ENCODE measurements at places on chromosomes 3 and 15. TPM values are rescaled to one million over a fixed set of nuclear protein-coding genes. Genes with fewer than 3 reads are reported as not detected.

The PLOD2 gene
- total RNA-seq, result 21.1 TPM

The P2RY12 gene
- 0.74 TPM for total RNA-seq

The CPLX3 gene
- total RNA-seq, result 1.2 TPM

The GXYLT2 gene
- 16.2 TPM for total RNA-seq

The C2CD4A gene
- not detected for total RNA-seq

The ZBTB47 gene
- 118 TPM for total RNA-seq

The VGLL3 gene
- total RNA-seq, result 4.0 TPM

The STRIT1 gene
- 11.7 TPM for total RNA-seq

The CADM2 gene
- total RNA-seq, result 4.3 TPM

The RAMAC gene
- 13.9 TPM for total RNA-seq

The EID1 gene
- total RNA-seq, result 227 TPM

GRCh38 chr3:132641837-132642538 is 17.6 kb downstream of the ACAD11 start:
- H3K4me1 ChIP-seq, result no peaks in the 10 kb centered on the region
- H3K4me3 ChIP-seq, result no peak overlapping the region
- no peak for DNase-seq

DNA sequence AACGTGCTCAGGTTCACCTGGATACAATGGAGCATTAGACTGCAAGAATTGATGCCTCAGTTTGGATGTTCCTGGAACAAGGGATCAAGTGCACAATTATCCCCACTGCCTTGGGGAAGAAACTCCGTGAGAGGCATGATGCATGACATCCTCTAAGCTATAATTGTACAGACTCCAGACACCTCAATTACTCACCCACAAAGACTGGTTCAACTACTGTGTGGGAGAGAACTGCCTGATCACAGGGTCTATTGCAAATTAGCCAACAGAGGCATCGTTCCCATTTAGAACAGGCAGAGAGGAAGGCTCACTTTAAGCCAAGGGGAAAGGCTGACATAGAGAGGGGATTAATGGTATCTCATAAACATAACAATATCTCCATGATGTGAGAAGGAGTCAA is 43.5 kb downstream of the ARRDC4 start:
- H3K4me1 ChIP-seq, result no peaks in the 10 kb centered on the region
- peaks cover 3% of the 10 kb centered on the region for H3K27me3 ChIP-seq
- no peaks in the 10 kb centered on the region for H3K36me3 ChIP-seq

GRCh38 chr3:196219194-196219969 is 3.0 kb downstream of the SLC51A start:
- peak overlapping the region; percentile 53 for H3K4me3 ChIP-seq
- H3K27ac ChIP-seq, result no peak overlapping the region

DNA sequence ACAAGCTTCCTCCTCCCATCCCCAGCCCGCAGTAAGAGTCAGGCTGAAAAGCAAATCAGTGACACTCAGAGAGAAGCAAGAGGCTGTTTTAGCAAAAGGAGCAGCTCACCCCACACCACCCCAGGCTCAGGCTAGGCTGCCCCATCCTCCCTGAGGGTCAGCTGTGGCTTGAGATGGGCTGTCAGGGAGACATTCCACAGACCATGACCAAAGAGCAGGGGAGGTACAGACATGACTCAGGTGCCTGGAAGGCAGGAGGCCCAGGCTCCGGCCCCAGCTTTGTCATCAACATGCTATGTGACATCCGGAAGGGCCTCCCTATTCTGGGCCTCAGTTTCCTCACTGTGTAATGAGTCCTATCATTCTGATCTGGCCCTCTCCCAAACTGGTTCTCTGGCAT is 24.7 kb downstream of the HCN4 start:
- H3K4me3 ChIP-seq, result no peak overlapping the region
- no peaks in the 10 kb centered on the region for H3K36me3 ChIP-seq
- no peak overlapping the region for H3K27ac ChIP-seq
- peaks cover 45% of the 10 kb centered on the region for H3K4me1 ChIP-seq
- no peak for DNase-seq

DNA sequence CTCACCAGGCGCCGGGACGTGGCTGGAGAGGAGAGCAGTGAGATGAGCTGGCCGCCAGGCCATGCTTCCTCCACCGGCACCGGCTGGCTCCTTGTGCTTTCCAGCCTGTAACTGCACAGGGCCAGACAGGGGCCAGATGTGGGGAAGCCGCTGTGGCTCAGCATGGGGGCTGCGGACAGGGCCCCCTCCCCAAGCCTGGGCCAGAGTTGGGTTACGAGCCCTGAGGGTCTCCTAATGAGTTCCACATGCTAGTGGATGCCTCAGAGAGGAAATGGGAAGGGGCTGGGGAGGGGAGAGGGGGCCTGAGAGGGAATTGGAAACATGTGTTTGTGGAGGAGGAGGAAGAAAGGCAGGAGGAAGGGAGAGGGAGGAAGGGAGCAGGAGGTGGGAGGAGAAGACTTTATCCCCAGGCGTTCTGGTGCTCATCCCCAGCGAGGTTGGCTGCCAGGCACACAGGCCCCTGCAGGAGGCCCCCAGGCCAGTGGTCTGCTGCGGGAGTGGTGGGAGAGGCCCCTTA is 11.7 kb upstream of the DUSP7 start:
- no peaks in the 10 kb centered on the region for H3K27me3 ChIP-seq
- no peak overlapping the region for H3K4me3 ChIP-seq

GRCh38 chr3:43185274-43185982 is 79.5 kb upstream of the POMGNT2 start:
- H3K27me3 ChIP-seq, result no peaks in the 10 kb centered on the region
- no peak overlapping the region for H3K4me3 ChIP-seq
- no peaks in the 10 kb centered on the region for H3K36me3 ChIP-seq
- no peak for DNase-seq
- H3K4me1 ChIP-seq, result peaks cover 18% of the 10 kb centered on the region

GRCh38 chr3:17740721-17741141 is 1.7 kb downstream of the TBC1D5 start:
- H3K36me3 ChIP-seq, result no peaks in the 10 kb centered on the region
- H3K27ac ChIP-seq, result peak overlapping the region; percentile 99
- no peak for DNase-seq
- H3K4me1 ChIP-seq, result peaks cover 58% of the 10 kb centered on the region
- H3K4me3 ChIP-seq, result peak overlapping the region; percentile 94

DNA sequence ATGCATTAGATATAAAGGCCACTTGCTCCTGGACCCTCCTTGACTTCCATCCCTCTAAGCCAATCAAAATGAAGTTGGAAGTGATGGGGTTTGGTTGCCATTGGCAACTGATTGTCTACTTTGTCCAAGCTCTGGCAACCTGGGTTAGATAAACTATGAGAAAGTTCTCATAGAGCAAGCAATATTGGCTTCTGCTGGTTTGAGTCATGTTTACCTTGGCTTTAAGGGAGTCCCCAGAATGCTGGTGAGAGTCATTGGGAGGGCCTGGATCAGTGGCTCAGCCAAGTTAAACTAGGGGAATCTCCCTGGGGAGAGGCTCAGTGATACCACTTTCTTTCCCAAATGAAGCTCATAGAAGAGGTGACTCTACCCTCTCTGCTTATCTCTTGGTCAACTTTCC is 176.3 kb upstream of the ROPN1 start:
- H3K4me1 ChIP-seq, result peaks cover 5% of the 10 kb centered on the region
- no peak overlapping the region for H3K27ac ChIP-seq
- no peak overlapping the region for H3K4me3 ChIP-seq
- no peaks in the 10 kb centered on the region for H3K36me3 ChIP-seq

GRCh38 chr15:39565851-39566250 is 15.0 kb upstream of the THBS1 start:
- no peaks in the 10 kb centered on the region for H3K27me3 ChIP-seq
- no peak overlapping the region for H3K27ac ChIP-seq

DNA sequence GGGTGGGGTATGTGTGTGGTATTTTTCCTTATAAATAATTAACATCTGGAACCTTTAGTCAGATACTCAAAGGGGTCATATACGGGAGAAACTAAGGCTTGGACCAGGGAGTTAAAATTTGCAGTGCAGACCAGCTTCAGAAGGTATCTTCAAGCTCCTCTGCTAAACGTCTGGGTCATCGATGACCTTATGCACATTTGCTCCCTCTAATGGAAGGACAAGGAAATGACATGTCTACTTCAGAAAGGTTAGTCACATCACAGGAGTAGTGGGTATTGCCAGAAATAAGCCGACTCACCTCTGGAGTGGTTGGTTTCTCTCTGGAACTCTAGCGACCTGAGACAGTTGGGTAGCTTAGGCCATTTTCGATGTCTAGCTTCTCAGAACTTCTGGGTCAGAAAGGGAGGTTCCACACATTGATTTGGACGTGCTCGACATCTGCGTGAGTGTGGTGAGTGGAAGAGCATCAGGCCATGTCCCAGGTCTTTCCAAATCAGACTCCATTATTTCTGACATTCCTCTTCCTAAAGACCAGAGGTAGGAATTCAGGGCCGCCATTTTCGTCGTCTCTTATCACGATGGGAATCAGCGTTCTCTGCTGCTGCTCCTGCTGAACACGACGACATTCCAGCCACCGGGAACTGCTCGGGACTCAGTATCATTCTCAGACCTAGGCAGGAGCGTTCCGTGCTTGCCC is 31.8 kb upstream of the RASA2 start:
- H3K27ac ChIP-seq, result no peak overlapping the region
- H3K27me3 ChIP-seq, result no peaks in the 10 kb centered on the region
- no peak overlapping the region for H3K4me3 ChIP-seq

GRCh38 chr3:17810759-17811158 is 68.3 kb upstream of the TBC1D5 start:
- no peaks in the 10 kb centered on the region for H3K36me3 ChIP-seq
- no peaks in the 10 kb centered on the region for H3K27me3 ChIP-seq
- no peak overlapping the region for H3K27ac ChIP-seq
- no peak overlapping the region for H3K4me3 ChIP-seq
- peaks cover 13% of the 10 kb centered on the region for H3K4me1 ChIP-seq

DNA sequence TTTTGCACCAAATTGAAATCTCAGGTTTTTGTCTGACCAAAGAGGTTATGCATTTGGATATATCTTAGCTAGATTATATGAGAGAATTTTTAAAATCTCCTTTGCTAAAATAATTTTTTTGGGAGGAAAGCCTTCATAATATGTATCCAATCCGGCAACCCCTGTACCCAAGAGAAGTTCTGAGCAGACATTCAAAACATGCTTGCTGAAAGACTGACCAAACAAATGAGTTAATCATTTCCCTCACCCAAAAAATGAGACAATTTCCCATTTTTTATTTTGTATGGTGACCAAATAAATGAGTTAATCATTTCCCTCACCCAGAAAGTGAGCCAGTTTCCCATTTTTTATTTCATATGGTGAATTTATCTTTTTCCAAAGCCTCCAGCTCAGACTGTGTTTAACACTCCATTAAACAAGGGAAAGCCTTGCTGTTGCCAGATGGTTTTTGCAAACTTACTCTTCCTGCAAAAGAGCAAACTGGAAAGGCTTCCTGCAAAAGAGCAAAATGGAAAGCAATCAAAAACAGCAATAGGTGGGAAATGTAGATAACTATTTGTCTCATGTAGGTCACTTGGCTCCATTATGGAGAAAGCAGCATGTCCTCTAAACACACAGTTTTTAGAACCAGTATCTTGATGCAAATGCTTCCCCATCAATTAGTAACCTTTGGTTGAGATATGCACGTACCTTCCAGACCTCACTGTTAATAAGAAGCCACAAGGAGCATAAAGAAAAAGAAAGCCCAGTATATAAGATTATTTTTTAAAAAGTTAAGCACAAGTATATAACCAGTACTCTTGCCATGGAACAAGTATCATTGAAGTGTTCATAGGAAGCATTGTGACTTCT is 78.4 kb upstream of the OSTN start:
- H3K27me3 ChIP-seq, result no peaks in the 10 kb centered on the region
- no peak for DNase-seq
- no peaks in the 10 kb centered on the region for H3K4me1 ChIP-seq
- H3K4me3 ChIP-seq, result no peak overlapping the region

DNA sequence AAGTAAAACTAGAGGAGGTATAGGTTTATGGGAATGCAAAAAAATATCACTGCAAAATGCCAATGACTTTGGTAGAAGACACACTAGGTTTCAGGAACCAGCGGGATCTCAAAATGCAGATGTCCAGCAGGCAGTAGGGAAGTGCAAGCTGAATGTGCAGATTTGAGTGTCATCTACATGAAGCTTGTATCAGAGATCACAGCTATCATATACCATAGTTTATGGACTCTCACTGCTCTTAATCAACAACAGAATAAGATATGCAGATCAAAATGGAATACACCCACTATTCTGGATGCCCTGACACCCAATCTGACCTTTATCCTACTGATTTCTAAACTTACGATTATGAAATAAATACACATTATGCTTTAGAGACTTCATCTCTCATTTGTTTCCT is 27.7 kb downstream of the TMCC1 start:
- DNase-seq, result no peak
- no peak overlapping the region for H3K4me3 ChIP-seq
- H3K36me3 ChIP-seq, result peaks cover 8% of the 10 kb centered on the region
- peaks cover 23% of the 10 kb centered on the region for H3K4me1 ChIP-seq
- no peaks in the 10 kb centered on the region for H3K27me3 ChIP-seq
- H3K27ac ChIP-seq, result no peak overlapping the region

- no peak overlapping the region for H3K4me3 ChIP-seq
- no peak for DNase-seq
- H3K4me1 ChIP-seq, result peaks cover 31% of the 10 kb centered on the region
- no peaks in the 10 kb centered on the region for H3K36me3 ChIP-seq
- H3K27me3 ChIP-seq, result no peaks in the 10 kb centered on the region
Measured at GRCh38 chr3:77468626-77469020, 428.7 kb downstream of the ROBO2 start.

- H3K36me3 ChIP-seq, result no peaks in the 10 kb centered on the region
- H3K27ac ChIP-seq, result no peak overlapping the region
- no peaks in the 10 kb centered on the region for H3K27me3 ChIP-seq
Measured at GRCh38 chr3:176354843-176355242, 842.4 kb downstream of the TBL1XR1 start.

DNA sequence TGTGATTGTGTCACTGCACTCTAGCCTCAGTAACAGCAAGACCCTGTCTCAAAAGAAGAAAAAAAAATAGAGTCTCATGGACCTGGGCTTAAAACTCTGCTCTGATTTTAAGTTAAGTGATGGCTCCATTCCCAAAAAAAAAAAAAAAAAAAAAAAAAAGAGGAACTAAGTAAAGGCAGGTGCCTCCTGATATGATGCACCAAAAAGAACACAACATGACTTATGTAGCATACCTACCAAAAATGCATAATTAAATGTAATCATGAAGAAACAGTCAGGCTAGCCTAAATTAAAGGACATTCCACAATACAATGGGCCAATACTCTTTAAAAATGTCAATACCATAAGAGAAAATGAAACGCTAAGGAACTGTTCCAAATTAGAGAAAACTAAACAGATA is 5.4 kb upstream of the IREB2 start:
- peaks cover 36% of the 10 kb centered on the region for H3K27me3 ChIP-seq
- no peak overlapping the region for H3K27ac ChIP-seq
- peaks cover 9% of the 10 kb centered on the region for H3K4me1 ChIP-seq
- no peak overlapping the region for H3K4me3 ChIP-seq
- no peaks in the 10 kb centered on the region for H3K36me3 ChIP-seq
- no peak for DNase-seq

GRCh38 chr3:98012979-98013378 is 22.1 kb downstream of the GABRR3 start:
- peak overlapping the region; percentile 24 for H3K27ac ChIP-seq
- H3K36me3 ChIP-seq, result no peaks in the 10 kb centered on the region
- no peaks in the 10 kb centered on the region for H3K27me3 ChIP-seq
- H3K4me1 ChIP-seq, result peaks cover 10% of the 10 kb centered on the region

DNA sequence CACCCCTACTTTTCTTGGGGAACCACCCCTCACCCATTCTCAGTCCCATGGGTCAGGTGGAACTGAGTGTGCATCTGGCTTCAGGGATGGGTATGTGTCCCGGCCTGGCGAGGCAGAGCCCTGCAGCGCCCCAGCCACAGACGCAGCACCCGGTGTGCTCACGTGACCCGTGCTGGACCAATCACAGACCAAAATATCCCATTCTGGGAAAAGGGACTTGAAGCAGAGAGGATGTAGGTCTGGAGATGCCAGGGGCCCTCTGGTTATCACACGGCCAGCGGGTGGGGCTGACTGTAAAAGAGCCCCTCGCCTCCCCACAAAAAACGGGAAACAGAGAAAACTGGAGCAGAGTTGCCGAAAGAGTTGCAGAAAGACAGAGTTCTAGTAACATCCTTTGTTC is 138.0 kb upstream of the RAD18 start:
- no peaks in the 10 kb centered on the region for H3K27me3 ChIP-seq
- H3K4me3 ChIP-seq, result no peak overlapping the region
- no peaks in the 10 kb centered on the region for H3K4me1 ChIP-seq
- no peak for DNase-seq

Data from left ventricle myocardium inferior (tissue), 1 donor.